HepG2 (cell line): ENCODE measurements at places on chromosomes 7 and 10. TPM values are rescaled to one million over a fixed set of nuclear protein-coding genes. Genes with fewer than 3 reads are reported as not detected.
A peak's percentile ranks its signal among the peaks of the same experiment; 100 is the strongest.

Gene CNPY1
- not detected in 2 replicates for total RNA-seq

Gene MSMB
- not detected in 2 replicates for total RNA-seq

Gene FGFR2
- total RNA-seq = 1.4 and 2.6 TPM in 2 replicates

Gene ASB10
- total RNA-seq = not detected in 2 replicates

Gene HYAL4
- total RNA-seq = not detected in 2 replicates

- H3K36me3 ChIP-seq = peaks cover 7% of the 10 kb centered on the region
- peak within 1 kb of the TSS; percentile 92 for H3K4me3 ChIP-seq
- no peaks in the 10 kb centered on the region for H3K27me3 ChIP-seq
- DNase-seq = peak; percentile 91
Observed at GRCh38 chr7:73683056-73683787, at the start of the genes BUD23 and DNAJC30. Gene BUD23 (plus strand): TSS chr7:73683597. CDS start chr7:73683626, 29 bp downstream. Gene DNAJC30 (minus strand): TSS chr7:73683453. CDS start chr7:73683423, 30 bp downstream.

- no peaks in the 10 kb centered on the region for H3K36me3 ChIP-seq
- no peak for DNase-seq
- H3K4me3 ChIP-seq = no peak overlapping the region
Observed at GRCh38 chr10:4094751-4095150, 309.7 kb upstream of the KLF6 start.

DNA sequence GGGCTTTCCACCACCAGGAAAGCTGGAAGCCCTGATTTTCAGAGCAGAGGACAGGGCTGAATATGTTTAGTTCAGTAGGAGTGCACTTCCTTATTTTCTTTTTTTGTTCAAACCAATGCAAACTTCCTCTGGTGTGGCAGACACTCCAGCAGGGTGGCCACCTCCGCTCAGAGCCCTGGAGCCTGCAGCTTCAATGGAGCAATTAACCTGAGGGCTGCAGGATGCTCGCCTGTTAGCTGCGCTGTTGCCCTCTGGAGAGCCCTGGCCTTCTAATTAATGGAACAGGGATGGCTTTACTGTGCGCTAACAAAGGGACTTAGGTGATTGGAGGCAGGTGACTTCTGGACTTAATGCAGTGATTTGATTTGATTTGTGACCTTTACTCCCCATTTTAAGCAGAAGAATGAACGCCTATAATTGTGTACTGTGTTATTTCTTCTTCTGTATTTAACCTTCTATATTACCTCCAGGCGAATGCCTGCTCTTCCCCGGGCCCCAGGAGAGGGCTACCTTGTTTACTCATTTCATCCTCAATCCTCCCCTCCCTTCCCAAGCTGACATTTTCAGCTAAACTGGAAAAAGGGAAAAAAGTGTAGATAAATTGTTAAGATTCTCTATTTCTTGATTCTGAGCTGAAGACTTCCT is 123.0 kb upstream of the CTBP2 start:
- peaks cover 3% of the 10 kb centered on the region; the same call in 1 of the 3 replicates for H3K27me3 ChIP-seq
- H3K27ac ChIP-seq = no peak overlapping the region
- no peak for DNase-seq
- no peaks in the 10 kb centered on the region for H3K4me1 ChIP-seq
- no peaks in the 10 kb centered on the region for H3K36me3 ChIP-seq

DNA sequence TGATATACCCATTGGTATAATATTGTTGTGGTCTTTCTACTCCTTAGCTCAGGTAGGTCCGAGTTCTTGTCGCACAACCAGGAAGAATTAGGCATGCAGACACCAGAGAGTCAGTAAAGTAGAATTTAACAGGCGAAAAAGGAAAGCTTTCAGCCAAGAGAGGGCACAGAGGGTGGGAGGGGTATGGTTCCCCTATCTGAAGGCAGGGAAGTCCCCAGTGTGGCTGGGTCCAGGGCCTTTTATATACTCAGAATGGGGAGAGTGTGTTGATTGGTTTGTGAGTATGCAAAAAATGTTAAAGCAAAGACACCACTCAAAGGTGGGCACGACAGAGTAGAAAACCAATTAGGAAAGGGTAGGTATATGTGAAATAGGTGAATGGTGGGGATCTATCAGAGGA is 53.9 kb downstream of the IMMP2L start:
- H3K27ac ChIP-seq = no peak overlapping the region
- no peaks in the 10 kb centered on the region for H3K36me3 ChIP-seq
- no peak for DNase-seq

- H3K4me3 ChIP-seq = no peak overlapping the region
- no peaks in the 10 kb centered on the region for H3K36me3 ChIP-seq
- no peak overlapping the region for H3K27ac ChIP-seq
- no peaks in the 10 kb centered on the region for H3K27me3 ChIP-seq
Observed at GRCh38 chr7:12757443-12757842, 70.0 kb downstream of the ARL4A start.

GRCh38 chr7:102415685-102416225 is 17.6 kb upstream of the ORAI2 start:
- no peak overlapping the region for H3K27ac ChIP-seq
- no peaks in the 10 kb centered on the region for H3K27me3 ChIP-seq
- H3K4me1 ChIP-seq = no peaks in the 10 kb centered on the region
- no peak for DNase-seq
- H3K36me3 ChIP-seq = peaks cover 16% of the 10 kb centered on the region

DNA sequence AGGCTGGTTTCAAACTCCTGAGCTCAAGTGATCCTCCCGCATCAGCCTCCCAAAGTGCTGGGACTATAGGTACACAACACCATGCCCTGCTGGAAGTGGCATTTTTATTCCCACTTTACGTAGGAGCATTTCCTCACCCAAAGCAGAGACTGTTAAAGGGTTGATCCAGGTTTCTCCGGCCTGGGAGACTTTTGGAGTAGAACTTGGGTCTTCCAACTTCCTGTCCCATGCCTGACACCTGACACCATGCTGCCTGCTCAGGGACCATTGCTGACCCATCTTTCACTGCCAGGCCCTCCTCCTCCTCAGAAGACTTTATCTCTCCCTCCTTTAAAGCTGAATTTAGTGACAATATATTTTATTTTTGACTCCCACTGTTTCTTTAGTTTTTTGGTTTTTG is 302.0 kb upstream of the LYZL1 start:
- H3K4me1 ChIP-seq = peaks cover 23% of the 10 kb centered on the region
- DNase-seq = no peak
- no peaks in the 10 kb centered on the region for H3K27me3 ChIP-seq
- H3K27ac ChIP-seq = no peak overlapping the region
- no peaks in the 10 kb centered on the region for H3K36me3 ChIP-seq

- H3K36me3 ChIP-seq = no peaks in the 10 kb centered on the region
- no peak overlapping the region for H3K4me3 ChIP-seq
- H3K27ac ChIP-seq = no peak overlapping the region
- H3K27me3 ChIP-seq = no peaks in the 10 kb centered on the region
Observed at GRCh38 chr10:31353574-31353973, 34.6 kb downstream of the ZEB1 start.

DNA sequence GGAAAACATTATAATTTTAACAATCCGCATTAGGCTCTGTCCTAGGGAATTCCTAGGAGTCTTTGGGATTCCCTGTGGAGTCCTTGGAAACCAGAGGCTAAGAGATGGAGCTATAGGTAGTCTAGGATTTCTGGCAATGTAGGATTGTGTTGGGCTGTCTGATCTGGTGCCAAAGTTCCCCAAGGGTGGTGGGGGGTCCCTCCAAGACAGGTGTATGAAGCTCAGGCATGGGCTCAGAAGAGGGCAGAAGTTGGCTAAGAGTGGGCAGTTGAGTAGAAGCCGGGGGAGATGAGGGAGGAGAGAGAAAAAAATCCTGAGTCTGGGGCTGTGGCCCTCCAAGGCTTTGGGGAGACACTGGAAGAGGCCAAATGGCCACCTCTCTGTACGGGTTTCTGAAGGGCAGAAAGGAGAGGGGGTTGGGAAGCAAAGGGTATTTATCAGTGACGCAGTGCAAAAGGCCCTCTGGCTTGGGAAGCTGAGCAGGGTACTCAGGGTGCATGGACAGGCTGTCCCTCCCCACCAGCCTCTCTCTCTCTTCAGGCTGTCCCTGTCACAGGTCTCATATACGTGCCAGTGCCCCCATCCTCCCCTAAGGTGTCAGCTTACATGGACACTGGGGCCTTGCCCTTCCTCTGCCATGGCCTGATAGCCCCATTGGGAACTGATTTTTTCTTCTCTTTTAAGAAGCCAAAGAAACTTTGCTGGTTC is 929 bp downstream of the HOXA6 start:
- H3K27me3 ChIP-seq = peaks cover 6% of the 10 kb centered on the region; the same call in 1 of the 3 replicates
- DNase-seq = no peak
- H3K4me3 ChIP-seq = no peak overlapping the region
- H3K27ac ChIP-seq = no peak overlapping the region
- no peaks in the 10 kb centered on the region for H3K36me3 ChIP-seq

DNA sequence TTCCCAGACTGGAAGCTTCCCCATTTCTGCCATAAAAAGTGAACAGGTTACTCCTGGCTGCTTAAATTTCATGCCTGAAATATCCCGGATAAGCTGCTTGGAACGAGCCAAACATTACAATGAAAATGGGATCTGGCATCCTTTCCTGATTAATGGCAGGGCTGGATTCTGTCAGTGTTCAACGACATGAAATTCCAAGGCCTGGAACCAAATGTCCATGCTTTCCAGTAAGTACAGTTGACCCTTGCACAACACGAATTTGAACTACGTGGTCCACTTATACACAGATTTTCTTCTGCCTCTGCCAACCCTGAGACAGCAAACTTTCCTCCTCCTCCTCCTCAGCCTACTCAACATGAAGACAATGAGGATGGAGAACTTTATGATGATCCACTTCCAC is 65.4 kb downstream of the SGMS1 start:
- H3K4me3 ChIP-seq = no peak overlapping the region
- H3K27me3 ChIP-seq = no peaks in the 10 kb centered on the region
- no peak overlapping the region for H3K27ac ChIP-seq

DNA sequence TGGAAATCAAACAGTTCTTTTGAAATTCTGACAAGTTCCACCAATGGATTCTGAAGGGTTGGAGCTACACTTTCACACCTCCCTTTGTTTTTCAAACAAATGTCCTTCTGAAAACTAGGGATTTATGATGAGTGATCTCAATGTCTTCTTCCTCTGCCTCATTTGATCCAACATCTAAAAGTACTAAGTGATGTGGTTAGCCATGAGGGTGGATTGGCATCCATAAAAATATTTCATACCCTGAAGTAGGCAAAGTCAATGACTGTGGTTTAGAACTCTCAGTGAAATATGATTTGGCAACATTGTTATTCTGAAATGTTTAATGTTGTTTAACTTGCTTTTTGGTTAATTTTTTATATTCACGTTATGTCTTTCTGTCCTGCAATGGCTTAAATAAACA is 136.9 kb downstream of the MBL2 start:
- no peak overlapping the region for H3K4me3 ChIP-seq
- DNase-seq = no peak
- no peaks in the 10 kb centered on the region for H3K36me3 ChIP-seq
- H3K27ac ChIP-seq = no peak overlapping the region
- H3K4me1 ChIP-seq = peaks cover 16% of the 10 kb centered on the region

DNA sequence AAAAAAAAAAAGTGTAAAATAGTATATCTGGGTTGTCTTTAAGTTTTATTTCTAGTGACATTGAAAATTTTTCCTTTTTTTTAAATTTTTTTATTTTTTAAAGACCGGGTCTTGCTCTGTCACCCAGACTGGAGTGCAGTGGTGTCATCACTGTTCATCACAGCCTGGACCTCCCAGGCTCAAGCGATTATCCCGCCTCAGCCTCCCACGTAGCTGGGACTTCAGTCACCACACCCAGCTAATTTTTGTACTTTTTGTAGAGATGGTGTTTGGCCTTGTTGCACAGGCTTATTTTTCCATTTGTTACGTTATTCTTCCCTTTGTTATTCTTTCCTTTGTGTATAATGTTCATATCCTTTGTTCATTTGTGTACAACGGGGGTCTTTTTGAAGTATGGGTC is 30.1 kb downstream of the TSPAN14 start:
- peaks cover 14% of the 10 kb centered on the region; the same call in 2 of the 3 replicates for H3K36me3 ChIP-seq
- H3K4me1 ChIP-seq = peaks cover 67% of the 10 kb centered on the region
- no peak overlapping the region for H3K4me3 ChIP-seq

DNA sequence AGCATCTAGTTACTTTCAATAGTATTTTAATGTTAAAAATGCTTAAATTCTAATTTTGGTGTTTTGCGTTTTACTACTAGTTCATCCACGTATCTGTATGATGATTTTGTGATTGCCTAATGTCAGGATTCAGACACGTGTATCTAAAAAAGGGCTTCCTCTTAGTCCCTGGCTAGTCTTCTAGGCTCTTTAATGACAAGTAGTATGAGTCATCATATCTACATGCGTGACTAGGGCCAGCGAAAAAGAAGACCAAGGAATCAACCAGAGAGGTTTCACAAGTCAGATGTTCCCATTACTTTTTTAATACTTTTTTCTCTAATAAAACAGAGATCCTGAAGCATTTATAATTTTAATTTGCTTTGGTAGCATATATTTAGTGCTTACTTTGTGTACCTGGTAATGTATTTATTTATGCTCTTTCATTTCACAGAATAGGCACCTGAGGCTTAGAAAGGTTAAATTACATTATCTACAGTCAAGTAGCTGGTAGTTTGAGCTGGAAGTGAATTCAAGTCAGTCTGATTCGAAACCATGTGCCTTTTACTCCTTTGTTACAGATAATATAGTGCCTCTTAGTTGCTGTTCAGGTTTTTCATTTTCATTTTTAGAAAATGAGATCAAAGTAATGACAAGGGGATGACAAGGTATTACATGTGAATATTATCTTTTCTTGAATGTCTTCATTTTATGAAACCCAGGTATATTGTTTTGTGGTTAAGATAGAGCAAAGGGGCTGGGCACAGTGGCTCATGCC is 140.3 kb downstream of the FOXP2 start:
- H3K27me3 ChIP-seq = no peaks in the 10 kb centered on the region
- no peak for DNase-seq
- H3K36me3 ChIP-seq = no peaks in the 10 kb centered on the region
- no peak overlapping the region for H3K27ac ChIP-seq
- no peak overlapping the region for H3K4me3 ChIP-seq
- no peaks in the 10 kb centered on the region for H3K4me1 ChIP-seq

GRCh38 chr10:24969841-24970281 is 17.5 kb upstream of the PRTFDC1 start:
- H3K4me3 ChIP-seq = no peak overlapping the region
- no peaks in the 10 kb centered on the region for H3K36me3 ChIP-seq
- H3K27ac ChIP-seq = no peak overlapping the region
- H3K27me3 ChIP-seq = no peaks in the 10 kb centered on the region

DNA sequence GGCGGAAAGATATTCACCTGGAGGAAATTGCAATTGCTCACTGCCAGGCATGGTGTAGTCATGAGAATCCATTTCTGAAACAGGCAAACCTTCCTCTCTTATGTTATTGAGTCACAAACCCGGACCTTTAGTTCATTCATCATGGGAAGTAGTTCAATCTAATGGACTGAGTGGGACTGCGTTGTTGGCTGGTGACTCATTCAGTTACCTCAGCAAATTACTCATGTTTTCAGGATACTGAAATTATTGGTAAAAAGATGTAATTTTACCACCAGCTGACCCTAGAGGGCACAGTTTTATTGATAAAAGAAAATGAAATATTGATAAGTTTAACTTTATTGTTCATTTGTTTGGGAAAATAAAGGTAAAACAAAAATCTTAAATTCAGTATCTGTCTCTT is 1194.4 kb upstream of the SORCS1 start:
- no peak overlapping the region for H3K4me3 ChIP-seq
- H3K36me3 ChIP-seq = no peaks in the 10 kb centered on the region
- H3K27me3 ChIP-seq = no peaks in the 10 kb centered on the region
- H3K27ac ChIP-seq = no peak overlapping the region
- peak; percentile 2 for DNase-seq
